A673 (cell line): ENCODE measurements at places on chromosomes 1 and 21.

DNA sequence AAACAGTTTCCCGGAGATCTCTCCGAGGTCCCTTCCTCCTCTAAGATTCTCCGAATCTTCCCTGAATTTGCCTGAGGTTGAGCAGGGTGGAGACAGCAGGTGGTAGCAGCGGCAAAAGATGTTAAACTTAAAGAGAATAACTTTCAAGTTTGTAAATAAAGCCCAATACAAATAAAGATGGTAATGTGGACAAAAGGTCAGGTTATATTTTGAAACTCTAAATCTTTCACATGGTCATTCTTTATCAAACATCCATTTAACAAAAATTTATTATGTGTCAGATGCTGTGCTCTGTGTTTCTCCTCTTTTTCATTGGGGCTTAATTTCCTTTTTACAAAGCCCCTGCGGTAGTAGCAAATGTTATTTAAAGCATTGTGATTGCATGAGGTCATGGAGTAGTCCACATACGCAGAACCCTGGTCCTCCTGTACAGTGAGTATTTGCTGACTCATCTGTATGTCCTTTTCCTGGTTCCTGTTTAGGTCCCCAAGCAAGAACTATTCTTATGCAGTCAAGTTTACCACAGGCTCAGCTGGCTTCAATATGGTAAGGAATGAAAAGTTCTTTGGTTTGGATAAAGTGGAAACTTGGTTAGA, 119.2 kb downstream of the ITSN1 start:
- no peak overlapping the region for H3K4me3 ChIP-seq
- peaks cover 11% of the 10 kb centered on the region for H3K4me1 ChIP-seq
- H3K27me3 ChIP-seq: no peaks in the 10 kb centered on the region
- H3K36me3 ChIP-seq: peaks cover 8% of the 10 kb centered on the region
- H3K27ac ChIP-seq: peak overlapping the region; percentile 43

- DNase-seq: no peak
- H3K27ac ChIP-seq: no peak overlapping the region
- H3K27me3 ChIP-seq: no peaks in the 10 kb centered on the region
- H3K36me3 ChIP-seq: peaks cover 14% of the 10 kb centered on the region
Observed at GRCh38 chr1:33274446-33274845, 18.2 kb downstream of the ZNF362 start.

GRCh38 chr1:55244476-55245099, 29.4 kb upstream of the USP24 start:
- no peaks in the 10 kb centered on the region for H3K4me1 ChIP-seq
- H3K4me3 ChIP-seq: no peak overlapping the region
- H3K27ac ChIP-seq: no peak overlapping the region
- H3K36me3 ChIP-seq: no peaks in the 10 kb centered on the region

GRCh38 chr1:232621050-232621449, 8.9 kb downstream of the SIPA1L2 start:
- H3K4me1 ChIP-seq: peaks cover 35% of the 10 kb centered on the region
- no peak overlapping the region for H3K4me3 ChIP-seq
- H3K36me3 ChIP-seq: no peaks in the 10 kb centered on the region
- DNase-seq: no peak
- H3K27ac ChIP-seq: peak overlapping the region; percentile 75

GRCh38 chr1:107748531-107748930, 216.4 kb downstream of the VAV3 start:
- H3K4me3 ChIP-seq: no peak overlapping the region
- peak; percentile 73 for DNase-seq
- H3K4me1 ChIP-seq: peaks cover 25% of the 10 kb centered on the region
- no peaks in the 10 kb centered on the region for H3K36me3 ChIP-seq
- H3K27me3 ChIP-seq: no peaks in the 10 kb centered on the region
- H3K27ac ChIP-seq: no peak overlapping the region

DNA sequence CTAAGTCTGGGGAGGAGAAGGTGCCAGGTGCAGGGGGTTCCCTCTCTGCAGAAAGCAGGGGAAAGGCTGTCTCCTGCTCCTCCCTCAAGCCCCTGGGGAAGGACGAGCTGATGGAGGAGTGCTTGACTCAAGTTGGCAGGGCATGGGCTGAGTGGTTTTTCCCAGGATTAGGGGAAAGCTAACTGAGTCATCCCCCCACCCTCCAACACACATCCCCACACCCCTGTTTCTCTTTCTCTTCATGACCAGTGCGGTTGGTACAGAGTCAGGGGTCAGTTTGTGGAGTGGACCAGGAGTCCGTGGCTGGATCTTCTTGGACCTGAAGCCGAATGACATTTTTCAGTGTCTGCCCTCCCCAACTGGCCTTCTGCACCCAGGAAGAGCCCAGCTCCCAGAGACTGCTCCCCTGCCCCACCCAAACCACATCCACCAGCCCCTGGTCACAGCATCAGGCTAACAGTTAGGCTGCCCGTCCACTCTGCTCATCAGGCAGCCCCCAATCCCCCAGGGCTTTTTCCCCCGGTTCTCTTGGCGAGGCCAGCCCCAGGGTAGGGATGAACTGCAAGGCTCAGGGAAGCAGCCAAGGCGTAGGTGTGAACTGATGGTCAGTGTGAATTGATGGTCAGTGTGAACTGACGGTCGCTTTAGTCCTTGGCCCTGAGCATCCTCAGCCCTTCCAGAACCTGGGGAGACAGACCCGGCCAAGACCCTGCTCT, 81.0 kb downstream of the PAX7 start:
- H3K27me3 ChIP-seq: no peaks in the 10 kb centered on the region
- H3K27ac ChIP-seq: no peak overlapping the region
- DNase-seq: no peak
- H3K36me3 ChIP-seq: peaks cover 2% of the 10 kb centered on the region
- H3K4me1 ChIP-seq: peaks cover 28% of the 10 kb centered on the region

- H3K36me3 ChIP-seq: no peaks in the 10 kb centered on the region
- peak; percentile 81 for DNase-seq
- H3K27ac ChIP-seq: no peak overlapping the region
- H3K4me1 ChIP-seq: peaks cover 19% of the 10 kb centered on the region
- H3K4me3 ChIP-seq: no peak overlapping the region
Observed at GRCh38 chr1:24694380-24694843, 50.8 kb upstream of the CLIC4 start.

GRCh38 chr21:14541841-14542490, 4.1 kb downstream of the SAMSN1 start:
- H3K4me1 ChIP-seq: no peaks in the 10 kb centered on the region
- no peaks in the 10 kb centered on the region for H3K27me3 ChIP-seq
- no peak overlapping the region for H3K4me3 ChIP-seq
- H3K27ac ChIP-seq: no peak overlapping the region
- DNase-seq: no peak
- H3K36me3 ChIP-seq: no peaks in the 10 kb centered on the region

DNA sequence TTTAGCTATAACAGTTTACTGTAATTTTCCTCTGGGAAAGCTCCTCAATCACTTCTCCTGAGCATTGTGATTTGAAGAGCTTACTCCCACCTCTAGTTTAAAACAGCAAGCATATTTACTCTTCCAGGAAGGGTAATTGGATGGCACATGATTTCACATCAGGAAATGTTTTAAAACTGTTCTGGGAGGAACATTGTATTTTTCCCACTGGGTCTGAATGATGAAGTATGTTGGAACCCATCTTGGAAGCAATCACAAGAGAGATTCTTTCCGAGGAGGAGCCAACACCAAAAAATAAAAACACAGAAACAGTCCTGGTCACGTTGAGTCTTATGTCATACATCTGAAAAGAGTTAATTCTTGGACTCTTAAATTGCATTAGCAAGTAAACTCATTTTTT, 17.3 kb downstream of the MAP10 start:
- no peak overlapping the region for H3K4me3 ChIP-seq
- no peak overlapping the region for H3K27ac ChIP-seq
- H3K4me1 ChIP-seq: no peaks in the 10 kb centered on the region

- no peak for DNase-seq
- no peak overlapping the region for H3K27ac ChIP-seq
- H3K4me1 ChIP-seq: no peaks in the 10 kb centered on the region
- H3K27me3 ChIP-seq: peaks cover 40% of the 10 kb centered on the region
Observed at GRCh38 chr1:34380526-34381124, 203.9 kb downstream of the C1orf94 start.

GRCh38 chr21:36384885-36385232, 333 bp upstream of the CHAF1B start:
- no peak for DNase-seq
- H3K27me3 ChIP-seq: no peaks in the 10 kb centered on the region
- peak overlapping the region; percentile 80 for H3K27ac ChIP-seq
- peaks cover 30% of the 10 kb centered on the region for H3K4me1 ChIP-seq

DNA sequence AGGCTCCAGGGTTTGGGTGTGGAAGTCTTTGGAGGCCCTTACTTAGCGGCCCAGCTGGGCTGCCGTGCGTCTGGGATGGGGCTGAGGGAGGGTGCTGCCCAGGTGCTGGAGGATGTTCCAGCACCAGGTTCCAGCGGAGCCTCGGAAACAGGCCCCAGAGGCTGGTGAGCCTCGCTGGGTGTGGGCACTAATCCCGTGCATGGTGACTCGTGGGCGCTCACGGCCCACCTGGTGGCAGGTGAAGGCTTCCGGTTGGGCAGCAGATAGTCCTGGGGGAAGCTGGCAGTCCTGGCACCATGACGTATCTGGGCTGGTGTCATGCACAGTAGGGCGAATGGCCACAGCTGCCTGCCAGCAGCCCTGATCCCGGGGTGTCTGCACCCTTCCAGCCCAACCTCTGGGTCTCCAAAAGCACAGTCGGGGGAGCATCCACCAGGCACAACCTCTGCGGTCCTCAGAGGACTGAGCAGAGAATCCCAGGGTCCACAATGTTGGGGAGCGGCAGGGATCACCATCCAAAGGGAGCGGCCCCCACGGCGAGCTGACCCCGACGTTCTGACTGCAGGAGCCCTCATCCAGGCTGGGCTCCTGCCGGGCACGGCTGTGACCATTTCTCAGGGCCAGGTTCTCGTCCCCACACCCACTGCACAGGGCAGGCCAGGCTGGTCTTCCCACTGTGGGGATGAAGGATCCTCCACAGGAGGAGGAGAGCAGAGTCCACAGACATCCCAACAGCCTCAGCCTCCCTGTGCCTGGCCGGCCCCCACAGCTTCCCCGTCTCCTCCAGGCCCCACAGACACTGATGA, 25.3 kb downstream of the FTCD start:
- H3K27ac ChIP-seq: no peak overlapping the region
- H3K4me1 ChIP-seq: no peaks in the 10 kb centered on the region
- no peaks in the 10 kb centered on the region for H3K36me3 ChIP-seq
- no peaks in the 10 kb centered on the region for H3K27me3 ChIP-seq
- DNase-seq: no peak
- H3K4me3 ChIP-seq: no peak overlapping the region

DNA sequence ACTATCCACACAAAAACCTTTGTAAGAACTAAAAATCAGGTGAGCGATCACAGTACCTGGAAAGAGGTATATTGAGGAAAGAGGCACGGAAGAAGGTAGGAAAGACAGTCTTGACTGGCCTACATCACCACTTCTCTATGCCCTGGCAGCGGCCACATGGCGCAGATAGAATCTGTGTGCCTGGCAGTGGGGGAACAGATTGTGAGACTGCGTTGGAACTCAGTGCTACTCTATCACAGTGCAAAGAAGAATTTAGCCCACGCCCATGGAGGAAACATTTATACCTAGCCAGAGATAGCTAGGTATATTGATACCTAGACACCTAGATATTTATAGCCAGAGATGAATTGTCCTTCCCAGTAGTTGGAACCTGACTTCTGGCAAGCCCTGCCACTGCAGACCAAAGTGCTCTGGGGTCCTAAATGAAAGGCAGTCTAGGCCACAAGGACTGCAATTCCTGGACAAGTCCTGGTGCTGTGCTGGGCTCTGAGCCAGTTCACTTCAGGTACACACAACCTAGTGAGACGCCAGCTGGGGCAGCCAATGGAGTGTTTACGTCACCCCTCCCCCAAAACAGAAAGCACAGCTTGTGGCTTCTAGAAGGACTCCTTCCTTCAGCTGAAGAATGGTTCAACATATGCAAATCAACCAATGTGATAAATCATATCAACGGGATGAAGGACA, 51.9 kb downstream of the DHX9 start:
- no peak overlapping the region for H3K4me3 ChIP-seq
- no peaks in the 10 kb centered on the region for H3K27me3 ChIP-seq
- peaks cover 29% of the 10 kb centered on the region for H3K36me3 ChIP-seq
- no peak overlapping the region for H3K27ac ChIP-seq
- no peaks in the 10 kb centered on the region for H3K4me1 ChIP-seq

GRCh38 chr1:224127925-224128819, 14.3 kb downstream of the FBXO28 start:
- H3K27ac ChIP-seq: no peak overlapping the region
- H3K4me3 ChIP-seq: no peak overlapping the region
- peaks cover 30% of the 10 kb centered on the region for H3K36me3 ChIP-seq

DNA sequence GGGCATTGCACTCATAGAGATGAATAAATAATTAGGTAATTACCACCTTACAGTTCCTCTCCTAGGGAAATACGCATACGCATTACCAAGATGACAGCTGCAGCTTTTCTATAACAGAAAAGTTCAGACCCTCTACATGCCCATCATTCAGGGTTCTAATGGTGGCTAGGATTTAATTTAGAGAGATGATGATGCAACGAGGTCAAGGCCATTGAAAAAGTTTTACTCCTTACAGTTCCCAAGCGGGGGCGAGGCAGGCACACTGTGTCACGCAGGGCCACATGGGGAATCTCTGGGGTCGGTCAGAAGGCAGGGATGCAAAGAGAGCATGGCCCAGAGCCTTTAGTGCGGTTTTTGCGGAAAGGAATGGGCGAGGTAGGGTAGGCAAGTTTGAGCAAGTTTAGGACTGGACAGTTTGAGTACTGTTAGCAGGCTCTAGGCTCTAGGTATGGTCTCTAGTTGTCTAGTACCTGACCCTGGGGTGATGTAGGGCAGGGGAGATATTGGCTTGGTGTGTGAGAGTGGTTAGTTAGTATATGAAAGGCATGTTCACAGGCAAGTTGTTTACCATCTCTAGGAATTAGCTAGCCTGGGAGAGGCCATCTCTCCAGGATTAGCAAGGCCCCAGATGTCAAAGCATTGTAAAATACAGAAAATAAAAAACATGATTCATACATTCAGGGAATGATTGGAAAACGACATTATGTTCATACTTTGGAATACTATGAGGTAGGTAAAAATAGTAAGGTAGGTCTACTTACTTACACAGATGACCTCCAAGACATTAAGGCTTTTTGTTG, 29.6 kb upstream of the ID3 start:
- H3K36me3 ChIP-seq: no peaks in the 10 kb centered on the region
- no peak overlapping the region for H3K27ac ChIP-seq
- no peak for DNase-seq

GRCh38 chr1:214281720-214282629, 1.0 kb downstream of the SMYD2 start:
- peaks cover 18% of the 10 kb centered on the region for H3K4me1 ChIP-seq
- peak overlapping the region; percentile 89 for H3K4me3 ChIP-seq
- no peaks in the 10 kb centered on the region for H3K36me3 ChIP-seq
- H3K27ac ChIP-seq: peak overlapping the region; percentile 85
- H3K27me3 ChIP-seq: no peaks in the 10 kb centered on the region

- H3K4me1 ChIP-seq: no peaks in the 10 kb centered on the region
- peak; percentile 87 for DNase-seq
- no peaks in the 10 kb centered on the region for H3K36me3 ChIP-seq
- H3K4me3 ChIP-seq: no peak overlapping the region
- H3K27ac ChIP-seq: no peak overlapping the region
Observed at GRCh38 chr1:205061665-205062069, 18.7 kb downstream of the CNTN2 start.

GRCh38 chr21:39647476-39647875, 34.7 kb downstream of the B3GALT5 start:
- H3K4me3 ChIP-seq: no peak overlapping the region
- no peaks in the 10 kb centered on the region for H3K27me3 ChIP-seq
- H3K4me1 ChIP-seq: no peaks in the 10 kb centered on the region
- no peak overlapping the region for H3K27ac ChIP-seq
- H3K36me3 ChIP-seq: no peaks in the 10 kb centered on the region

GRCh38 chr1:113980110-113980509, 836 bp downstream of the OLFML3 start:
- H3K4me1 ChIP-seq: peaks cover 65% of the 10 kb centered on the region
- peak overlapping the region; percentile 56 for H3K4me3 ChIP-seq
- no peaks in the 10 kb centered on the region for H3K27me3 ChIP-seq
- H3K36me3 ChIP-seq: peaks cover 28% of the 10 kb centered on the region

GRCh38 chr1:63873751-63874150, 99.9 kb downstream of the ROR1 start:
- peaks cover 5% of the 10 kb centered on the region for H3K4me1 ChIP-seq
- H3K27me3 ChIP-seq: no peaks in the 10 kb centered on the region
- H3K4me3 ChIP-seq: no peak overlapping the region
- no peak for DNase-seq
